Amniotic epithelial cell (primary cell): ENCODE measurements at places on chromosomes 13 and 19.

GRCh38 chr13:31485183-31485582, 254.1 kb upstream of the RXFP2 start:
- DNase-seq = no peak

GRCh38 chr13:107817647-107818287, 397.6 kb downstream of the LIG4 start:
- no peak for DNase-seq

- DNase-seq = no peak
Measured at GRCh38 chr19:18663940-18664530, 19.4 kb upstream of the CRTC1 start.

DNA sequence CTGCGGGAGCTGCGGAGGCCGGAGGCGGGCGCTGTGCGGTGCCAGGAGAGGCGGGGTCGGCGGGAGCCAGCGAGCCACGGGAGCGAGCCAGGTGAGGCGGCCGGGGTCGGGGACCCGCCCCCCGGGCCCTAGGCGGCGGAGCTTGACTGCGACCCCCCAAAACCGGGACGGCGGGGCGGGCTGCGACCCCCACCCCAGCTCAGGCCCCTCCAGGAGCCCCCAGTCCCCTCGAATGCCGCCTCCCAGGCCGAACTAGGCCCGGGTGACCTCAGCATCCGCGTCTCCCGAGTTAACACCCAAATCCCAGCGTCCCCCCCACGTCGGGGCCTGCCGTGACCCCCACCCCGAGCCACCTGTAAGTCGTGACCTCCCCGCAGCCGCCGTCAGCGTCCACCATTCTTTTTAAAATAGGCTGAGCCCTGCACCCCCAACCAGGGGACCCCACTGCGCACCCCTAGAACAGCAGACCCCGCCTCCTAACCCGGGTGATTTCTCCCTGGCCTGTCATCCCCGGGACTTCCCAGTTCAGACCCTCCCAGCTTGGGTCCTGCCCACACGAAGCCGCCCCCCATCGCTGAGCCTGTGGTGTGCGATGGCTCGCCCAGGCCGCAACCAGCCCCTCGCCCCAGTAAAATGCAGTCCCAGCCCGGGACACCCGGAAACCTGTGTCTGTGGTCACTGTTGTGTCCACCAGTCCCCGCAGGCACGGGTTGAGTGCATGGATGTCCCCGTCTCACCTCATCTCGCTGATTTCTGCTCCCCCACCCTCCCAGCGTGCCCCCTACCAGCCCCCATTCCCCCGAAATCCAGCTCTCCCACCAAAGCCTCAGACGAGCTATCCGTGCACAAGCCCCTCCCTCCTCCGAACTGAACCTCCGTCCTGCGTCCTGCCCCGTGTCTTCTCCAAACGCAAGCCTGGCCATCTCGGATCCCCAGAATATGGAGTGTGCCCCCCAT, 551 bp downstream of the FZR1 start:
- DNase-seq = no peak

- DNase-seq = peak; percentile 78
Measured at GRCh38 chr13:41061914-41062837, 867 bp downstream of the WBP4 start.

DNA sequence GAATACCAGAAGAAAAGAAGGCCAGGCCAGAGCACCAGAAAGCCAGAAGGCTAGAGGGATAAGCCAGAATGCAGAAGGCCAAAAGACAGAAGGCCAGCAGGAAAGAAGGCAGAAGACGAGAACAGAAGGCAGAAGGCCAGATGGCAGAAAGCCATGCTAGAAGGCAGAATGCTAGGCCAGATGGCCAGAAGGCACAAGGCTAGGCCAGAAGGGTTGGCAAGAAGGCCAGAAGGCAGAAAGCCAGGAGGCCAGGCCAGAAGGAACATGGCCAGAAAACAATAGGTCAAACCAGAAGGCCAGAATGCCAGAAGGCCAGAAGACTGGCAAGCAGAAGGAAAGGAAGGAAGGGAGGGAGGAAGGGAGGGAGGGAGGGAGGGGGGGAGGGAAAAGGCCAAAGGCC, 188.8 kb downstream of the TUBA3C start:
- no peak for DNase-seq

DNA sequence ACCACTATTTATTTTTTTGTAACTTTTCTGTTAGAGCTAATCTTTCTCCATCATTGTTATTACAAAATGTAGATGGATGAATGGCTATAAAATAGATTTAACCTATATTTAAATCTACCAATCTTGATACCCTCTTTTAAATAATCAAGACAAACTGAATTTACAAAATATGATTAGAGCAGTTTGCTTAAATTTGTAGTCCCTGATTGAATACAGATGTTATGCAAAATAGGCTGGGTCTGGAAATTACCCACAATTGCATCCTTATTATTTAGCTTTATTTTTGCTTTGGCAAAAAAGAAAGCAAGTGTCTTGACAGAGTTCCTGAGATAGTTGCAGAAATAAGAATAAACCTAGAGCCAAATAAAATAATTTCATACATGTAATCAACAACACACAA, 352.8 kb downstream of the KLF12 start:
- no peak for DNase-seq

GRCh38 chr13:80336370-80336769, 4.6 kb downstream of the SPRY2 start:
- DNase-seq = peak; percentile 64

DNA sequence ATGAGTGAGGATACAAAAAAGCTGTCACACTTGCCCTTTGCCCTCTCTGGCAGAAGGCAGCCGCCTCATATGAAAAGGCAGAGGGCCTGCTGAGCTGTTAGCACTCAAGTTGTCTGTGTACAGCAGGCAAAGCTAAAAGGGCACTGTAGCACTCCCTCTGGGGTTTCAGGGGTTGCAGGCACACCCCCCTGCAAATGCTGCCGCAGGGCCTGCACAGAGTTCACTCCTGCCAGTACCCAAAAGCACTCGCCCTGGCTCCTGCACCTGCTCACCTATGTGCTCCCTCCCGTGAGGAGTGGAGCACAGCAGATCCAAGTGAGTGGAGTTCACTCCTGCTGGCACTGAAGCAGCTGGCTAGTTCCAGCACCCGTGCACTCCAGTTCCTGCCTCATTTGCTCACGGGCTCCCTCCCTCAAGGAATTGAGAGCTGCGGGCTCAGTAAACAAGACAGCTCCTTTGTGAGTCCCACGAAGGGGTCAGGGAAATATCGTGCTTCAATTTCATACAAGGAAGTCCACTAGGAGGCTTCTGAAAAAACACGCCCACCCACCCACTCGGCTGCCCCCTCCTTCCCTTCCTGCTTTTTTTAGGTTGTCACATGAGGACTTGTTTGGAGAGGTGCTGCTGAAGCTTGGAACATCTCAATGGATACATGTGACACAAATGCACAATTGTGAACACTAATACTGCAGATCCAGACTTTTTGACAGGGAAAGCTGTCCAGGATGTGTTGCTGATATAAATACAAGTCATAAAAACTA, 9.9 kb upstream of the RCBTB2 start:
- no peak for DNase-seq

- no peak for DNase-seq
Measured at GRCh38 chr19:17950310-17951156, 16.4 kb upstream of the KCNN1 start.

GRCh38 chr13:36377826-36378468, 31.8 kb upstream of the SPART start:
- peak; percentile 77 for DNase-seq

GRCh38 chr19:29521291-29522075, 4.3 kb upstream of the VSTM2B start:
- DNase-seq = no peak
